ENCODE measurements at places on chromosomes 11 and 22.

DNA sequence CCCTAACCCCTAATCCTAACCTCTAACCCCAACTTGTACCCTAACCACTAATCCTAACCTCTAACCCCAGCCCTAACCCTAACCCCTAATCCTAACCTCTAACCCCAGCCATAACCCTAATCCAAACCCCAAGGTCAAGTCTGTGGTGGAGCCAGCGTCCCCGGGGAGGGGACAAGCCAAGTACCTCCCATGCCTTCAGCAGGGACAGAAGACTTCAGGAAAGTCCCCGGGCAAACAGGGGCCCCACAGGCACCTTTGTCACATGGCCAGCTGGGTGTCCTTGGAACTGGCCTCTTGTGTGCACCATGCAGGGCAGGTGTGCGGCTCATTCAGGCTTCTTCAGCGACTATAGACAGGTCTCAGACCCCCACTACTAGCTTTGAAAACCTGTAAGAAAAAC lies 555.8 kb downstream of the BRD1 start:
- no peak for DNase-seq

DNA sequence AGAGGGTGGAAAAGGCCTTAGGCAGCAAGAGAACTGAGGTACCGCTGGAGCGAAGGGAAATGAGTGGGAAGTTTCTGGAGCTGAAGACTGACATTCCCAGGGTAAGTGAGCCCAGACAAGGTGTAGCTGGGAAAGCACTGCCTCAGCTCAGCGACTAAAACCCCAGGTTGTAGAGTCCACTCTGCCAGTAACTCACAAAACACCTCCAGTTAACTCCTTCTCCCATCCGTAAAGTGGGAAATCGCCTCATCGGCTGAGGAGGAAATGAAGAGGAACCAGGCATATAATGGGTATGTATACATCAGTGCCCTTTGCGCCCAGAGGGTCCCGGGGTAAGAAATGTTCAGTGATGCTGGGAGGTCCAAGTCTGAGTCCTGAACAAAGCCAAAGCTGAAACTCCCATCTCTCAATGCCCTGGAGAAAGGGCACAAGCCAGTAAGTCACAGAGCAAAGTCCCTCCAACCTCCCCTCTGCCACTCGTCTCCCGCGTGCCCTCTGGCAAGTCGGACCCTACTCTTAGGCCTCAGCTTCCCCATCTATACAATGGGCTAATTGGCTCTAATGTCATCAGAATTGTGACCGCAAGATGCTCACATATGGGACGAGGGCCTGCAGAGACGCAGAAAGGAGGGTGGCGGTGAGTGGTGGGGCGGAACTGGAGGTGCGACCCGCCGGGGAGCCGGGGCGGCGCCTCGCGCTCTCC lies 588 bp downstream of the VPS37C start:
- DNase-seq, result no peak

DNA sequence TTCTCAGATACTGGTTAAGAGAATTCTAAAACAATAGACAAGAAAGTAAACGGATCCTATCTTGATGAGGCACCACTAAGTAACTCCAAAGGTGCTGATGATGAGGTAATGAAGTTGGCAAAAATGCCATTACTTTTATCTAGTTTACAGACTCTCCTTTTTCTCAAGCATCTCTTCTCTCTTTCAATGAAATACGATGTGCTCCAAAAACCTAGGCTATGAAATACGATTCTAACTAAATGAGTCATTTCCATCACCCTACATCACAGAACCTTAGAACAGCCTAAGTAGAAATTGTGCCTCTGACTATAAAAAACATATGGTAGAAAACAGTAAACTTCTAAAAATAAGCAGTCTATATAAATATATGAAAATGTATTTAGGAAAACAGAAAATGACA lies 58.9 kb upstream of the ARHGAP32 start:
- no peak for DNase-seq

DNA sequence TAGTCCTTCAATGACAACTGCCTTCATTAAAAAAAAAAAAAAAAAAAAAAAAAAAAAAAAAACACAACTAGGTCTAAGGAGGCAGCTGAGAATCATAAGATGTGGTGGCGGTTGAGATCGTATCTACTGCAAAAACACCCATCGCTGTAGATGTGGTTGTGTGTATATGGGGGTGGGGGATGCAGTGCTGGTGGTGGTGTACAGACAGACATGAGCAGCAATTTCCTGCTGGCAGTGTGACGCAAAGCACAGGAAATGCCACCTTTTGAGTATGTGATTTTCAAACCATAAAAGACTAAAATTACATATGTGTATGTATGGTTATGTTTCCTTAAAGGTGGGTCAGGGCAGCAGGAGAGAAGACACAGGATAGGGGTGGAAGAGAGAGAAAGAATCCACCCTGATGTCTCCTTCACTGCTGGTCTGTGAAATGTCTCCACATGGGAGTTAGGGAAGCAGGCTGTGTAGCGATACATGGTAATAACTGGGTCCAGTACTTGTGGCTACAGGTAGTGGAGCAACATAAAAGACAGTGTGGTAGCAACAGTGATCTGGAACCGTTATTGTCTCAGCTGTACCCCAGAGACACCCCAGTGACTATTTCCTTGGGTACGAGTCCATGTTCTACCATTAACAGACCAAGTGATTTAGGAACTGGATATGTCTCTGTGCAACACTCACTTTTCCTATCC lies 57.9 kb downstream of the SYTL2 start:
- DNase-seq, result peak; percentile 40
